ENCODE measurements at places on chromosomes 12 and 14.

DNA sequence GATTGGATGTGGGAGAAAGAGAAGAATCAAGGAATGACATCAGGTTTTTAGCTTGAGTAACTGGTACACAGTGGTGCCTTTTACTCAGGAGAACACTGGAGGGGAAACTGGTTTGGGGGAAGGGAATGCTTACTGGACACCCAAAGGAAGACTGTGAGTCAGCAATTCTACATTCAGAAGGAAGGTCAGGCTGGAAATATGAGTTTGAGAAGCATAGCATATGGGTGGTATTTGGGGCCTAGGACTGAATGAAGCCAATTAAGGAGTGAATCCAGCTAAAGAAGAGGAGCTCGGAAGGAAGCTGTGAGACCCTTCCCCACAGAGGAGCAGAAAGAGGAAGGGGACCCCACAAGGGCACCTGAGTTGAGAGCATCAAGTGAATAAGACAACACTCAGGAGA lies 35.4 kb downstream of the DMAC2L start:
- DNase-seq = no peak

- no peak for DNase-seq
Observed at GRCh38 chr14:104296388-104297312, 158.3 kb downstream of the KIF26A start.

GRCh38 chr14:22471545-22472121 lies 117.4 kb downstream of the DAD1 start:
- no peak for DNase-seq

DNA sequence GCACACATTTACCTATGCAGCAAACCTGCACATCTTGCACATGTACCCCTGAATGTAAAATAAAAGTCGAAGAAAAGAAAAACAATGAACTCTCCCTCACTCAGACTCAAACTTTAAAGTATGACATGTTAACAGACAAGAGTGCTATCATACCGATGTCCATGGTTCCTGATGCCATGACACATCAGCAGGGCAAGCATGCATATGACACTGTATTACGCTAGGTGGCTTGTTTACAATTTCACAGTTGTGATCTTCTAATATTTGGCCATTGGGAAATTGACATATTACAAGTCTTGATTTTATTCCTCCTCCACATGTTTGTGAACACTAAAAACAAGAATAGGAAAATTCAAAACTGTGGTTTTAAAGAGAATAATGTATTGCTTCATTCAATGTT lies 126.6 kb downstream of the ADAMTS20 start:
- DNase-seq = no peak

- DNase-seq = no peak
Observed at GRCh38 chr14:32621585-32621984, 292.5 kb downstream of the AKAP6 start.

Data from stimulated activated CD4-positive, alpha-beta T cell treated with anti-CD3 and anti-CD28 coated beads, Interleukin-15, amount 100 ng/mL, for 1 hour (primary cell).